Kidney glomerular epithelial cell (primary cell): ENCODE measurements at places on chromosomes 6 and 20.

GRCh38 chr20:14412065-14412681 lies 74.8 kb upstream of the FLRT3 start:
- DNase-seq: no peak

DNA sequence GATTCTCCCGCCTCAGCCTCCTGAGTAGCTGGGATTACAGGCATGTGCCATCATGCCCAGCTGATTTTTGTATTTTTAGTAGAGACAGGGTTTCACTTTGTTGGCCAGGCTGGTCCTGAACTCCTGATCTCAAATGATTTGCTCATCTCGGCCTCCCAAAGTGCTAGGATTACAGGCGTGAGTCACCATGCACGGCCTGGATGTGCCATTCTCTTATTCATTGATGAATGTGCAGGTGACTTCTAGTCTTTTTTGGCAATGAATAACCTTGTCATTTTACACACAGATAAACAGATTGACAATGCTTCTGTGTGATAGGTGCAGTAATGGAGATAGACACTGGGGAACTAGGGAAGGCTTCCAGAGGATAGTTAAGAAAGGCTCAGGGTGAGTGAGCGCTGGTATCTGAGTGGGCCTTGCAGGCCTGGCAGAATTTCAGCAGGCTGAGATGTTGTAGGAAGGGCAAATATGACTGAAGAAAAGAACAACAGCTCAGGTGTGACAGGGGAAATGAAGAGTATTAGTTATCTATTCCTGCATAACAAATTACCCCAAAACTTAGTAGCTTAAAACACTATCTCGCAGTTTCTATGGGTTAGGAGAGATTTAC lies 23.3 kb downstream of the PPARD start:
- no peak for DNase-seq

- DNase-seq: no peak
Measured at GRCh38 chr6:32617751-32618150, 19.5 kb upstream of the HLA-DQA1 start.

- no peak for DNase-seq
Measured at GRCh38 chr6:21451546-21452013, 142.0 kb upstream of the SOX4 start.

DNA sequence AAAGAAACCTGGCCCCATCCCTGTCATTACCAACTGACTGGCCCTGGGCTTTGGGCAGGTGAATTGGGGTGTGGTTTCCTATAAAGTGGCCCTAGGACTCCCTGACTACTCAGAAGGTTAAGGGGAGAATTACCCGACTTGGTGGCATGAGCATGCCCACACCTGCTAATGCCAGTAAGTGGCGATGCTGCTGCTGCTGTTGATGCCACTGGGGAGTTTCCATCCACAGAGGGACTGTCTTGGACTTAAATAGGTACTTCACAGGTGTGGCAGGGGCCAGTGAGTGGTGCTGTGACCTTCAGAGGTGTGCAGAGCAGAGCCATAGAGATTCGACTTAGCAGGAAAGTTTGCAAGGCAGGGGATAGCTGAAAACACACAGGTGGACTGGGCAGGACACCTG lies 32.6 kb upstream of the MDFI start:
- no peak for DNase-seq

GRCh38 chr6:1958257-1958656 lies 287.1 kb downstream of the GMDS start:
- DNase-seq: no peak

- DNase-seq: peak; percentile 44
Measured at GRCh38 chr20:53872081-53872541, 198.3 kb downstream of the BCAS1 start.

DNA sequence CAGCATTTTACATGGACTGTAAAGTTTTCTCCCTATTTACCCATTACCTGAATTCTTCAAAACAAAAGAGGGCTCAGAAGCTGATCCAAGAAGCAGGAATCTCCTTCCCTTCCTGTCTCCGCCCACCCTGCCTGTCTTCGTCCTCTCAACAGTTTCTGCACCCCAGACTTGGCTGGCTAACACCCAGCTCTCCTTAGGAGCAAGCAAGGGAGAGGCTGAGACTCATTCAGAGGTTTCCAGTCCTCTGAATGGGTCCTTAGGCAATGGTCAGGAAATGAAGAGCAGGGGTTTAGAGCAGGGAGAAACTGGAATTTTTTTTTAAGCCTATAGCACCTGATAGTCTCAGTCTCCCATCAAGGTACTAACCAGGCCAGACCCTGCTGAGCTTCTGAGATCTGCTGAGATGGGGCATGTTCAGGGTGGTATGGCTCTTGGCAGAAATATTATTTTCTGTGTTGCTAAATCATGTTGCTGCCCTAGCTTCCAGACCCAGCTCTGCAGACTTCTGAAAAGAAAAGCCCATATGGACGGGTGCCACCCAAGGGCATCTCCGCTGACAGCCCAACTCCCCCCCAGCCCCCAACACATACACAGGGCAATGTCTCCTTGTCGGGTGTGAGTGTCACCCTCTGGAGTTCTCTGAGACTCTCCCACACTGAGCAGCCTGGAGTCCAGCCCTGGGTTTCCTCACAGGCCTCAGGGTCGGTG lies 74.6 kb upstream of the CD93 start:
- no peak for DNase-seq

DNA sequence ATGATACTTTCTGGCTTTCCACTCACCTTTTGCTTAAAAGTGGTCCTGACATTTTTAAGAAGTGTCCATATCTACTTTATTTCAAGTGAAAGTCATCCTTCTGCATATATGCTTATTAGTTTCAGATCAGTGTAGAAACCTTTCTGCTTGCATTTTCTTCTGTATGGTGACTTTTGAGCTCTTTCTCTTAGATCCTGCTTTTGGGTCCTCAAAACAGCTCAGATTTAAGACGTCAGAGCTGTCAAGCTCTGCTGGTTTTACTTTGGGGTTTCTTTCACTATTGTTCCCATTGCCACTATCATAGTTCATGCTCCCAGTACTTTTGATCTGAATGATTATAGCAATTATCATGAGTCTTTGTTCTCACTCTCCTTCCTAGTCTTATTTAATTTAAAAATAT lies 41.7 kb downstream of the BCKDHB start:
- no peak for DNase-seq

- DNase-seq: no peak
Measured at GRCh38 chr20:43925215-43925614, 10.6 kb downstream of the TOX2 start.

DNA sequence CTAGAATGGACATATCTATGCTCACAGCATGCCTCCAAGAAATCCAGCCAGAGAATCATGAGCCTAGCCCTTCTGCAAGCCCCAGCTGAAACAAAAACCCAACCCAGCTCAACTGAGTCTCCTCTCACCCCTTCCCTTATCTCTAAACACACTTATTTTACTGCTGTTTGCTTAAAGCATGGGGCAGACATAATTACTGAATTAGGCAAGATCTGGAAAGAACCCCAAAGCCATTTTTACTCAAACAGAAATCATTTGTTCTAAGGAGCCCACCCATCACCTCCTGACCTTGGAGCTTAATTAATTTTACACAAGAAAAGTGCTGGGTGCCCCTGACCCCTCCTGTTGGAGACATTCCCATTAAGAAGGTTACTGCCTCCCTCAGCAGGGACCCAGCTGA lies 291.6 kb downstream of the MAFB start:
- DNase-seq: no peak

DNA sequence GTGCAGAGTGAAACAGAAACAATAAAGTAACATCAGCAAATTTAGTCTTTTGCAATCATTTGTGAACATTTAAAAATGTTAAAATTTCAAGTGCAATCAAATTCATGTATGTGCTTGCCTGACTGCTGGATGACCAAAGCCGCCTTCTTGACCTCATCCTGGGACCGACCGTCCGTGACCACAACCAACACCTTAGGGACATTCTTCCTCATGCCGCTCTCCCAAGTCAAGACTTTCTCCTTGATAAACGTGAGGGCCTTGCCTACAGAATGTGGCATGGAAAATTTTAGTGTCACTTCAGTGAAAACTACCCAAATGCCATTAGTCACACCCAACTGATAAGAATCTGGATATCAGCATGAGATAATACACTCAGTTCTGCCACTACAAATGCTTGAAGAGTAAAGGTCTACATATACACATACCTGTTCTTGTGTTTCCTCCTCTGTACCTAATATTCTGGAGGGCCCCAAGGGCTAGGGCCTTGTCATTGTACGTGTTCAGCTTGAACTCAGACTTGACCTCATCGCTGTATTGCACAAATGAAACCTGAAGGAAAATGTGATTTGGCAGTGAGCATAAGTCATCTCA lies 86.8 kb downstream of the COL12A1 start:
- no peak for DNase-seq

GRCh38 chr6:41722969-41723529 lies 12.4 kb downstream of the TFEB start:
- DNase-seq: no peak

- DNase-seq: no peak
Measured at GRCh38 chr6:41280381-41281057, 6.0 kb downstream of the TREM1 start.

DNA sequence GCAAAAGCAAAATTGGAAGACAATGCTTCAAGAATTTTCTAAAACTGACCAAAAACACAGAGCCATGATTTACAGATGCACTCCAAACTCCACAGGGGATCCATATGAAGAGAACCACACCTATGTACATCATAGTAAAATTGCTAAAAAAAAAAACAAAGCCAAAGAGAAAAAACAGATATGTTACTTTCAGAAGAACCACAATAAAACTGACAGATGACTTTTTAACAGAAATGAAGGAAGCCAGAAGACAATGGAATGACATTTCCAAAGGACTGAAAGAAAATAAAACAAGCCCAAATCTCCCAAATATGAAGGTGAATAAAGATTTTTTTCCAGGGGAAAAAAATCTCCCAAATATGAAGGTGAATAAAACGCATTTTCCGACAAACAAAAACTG lies 17.5 kb downstream of the TRERF1 start:
- DNase-seq: no peak

- no peak for DNase-seq
Measured at GRCh38 chr6:75501756-75502155, 8.2 kb upstream of the FILIP1 start.

GRCh38 chr6:124530926-124531325 lies 431.3 kb upstream of the RNF217 start:
- no peak for DNase-seq

DNA sequence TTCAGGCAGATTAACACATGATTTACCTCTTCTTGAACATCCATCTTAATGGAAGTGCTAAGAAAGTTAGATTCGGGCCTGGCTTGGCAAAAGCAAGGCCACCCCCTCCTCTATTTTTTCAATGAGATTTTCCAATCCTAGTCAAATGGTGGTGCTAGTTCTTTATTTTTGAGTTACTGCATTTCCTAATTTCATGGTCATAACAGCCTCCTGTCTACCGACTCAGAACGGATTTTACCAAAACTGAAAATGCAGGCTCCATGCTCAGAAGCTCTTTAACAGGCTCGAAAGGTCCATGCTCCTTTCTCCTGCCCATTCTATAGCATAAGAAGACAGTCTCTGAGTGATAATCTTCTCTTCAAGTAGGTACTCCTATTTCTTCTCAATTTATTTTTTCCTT lies 117.2 kb upstream of the ESR1 start:
- DNase-seq: no peak

- DNase-seq: no peak
Measured at GRCh38 chr6:167554854-167555253, 230.0 kb downstream of the TTLL2 start.

DNA sequence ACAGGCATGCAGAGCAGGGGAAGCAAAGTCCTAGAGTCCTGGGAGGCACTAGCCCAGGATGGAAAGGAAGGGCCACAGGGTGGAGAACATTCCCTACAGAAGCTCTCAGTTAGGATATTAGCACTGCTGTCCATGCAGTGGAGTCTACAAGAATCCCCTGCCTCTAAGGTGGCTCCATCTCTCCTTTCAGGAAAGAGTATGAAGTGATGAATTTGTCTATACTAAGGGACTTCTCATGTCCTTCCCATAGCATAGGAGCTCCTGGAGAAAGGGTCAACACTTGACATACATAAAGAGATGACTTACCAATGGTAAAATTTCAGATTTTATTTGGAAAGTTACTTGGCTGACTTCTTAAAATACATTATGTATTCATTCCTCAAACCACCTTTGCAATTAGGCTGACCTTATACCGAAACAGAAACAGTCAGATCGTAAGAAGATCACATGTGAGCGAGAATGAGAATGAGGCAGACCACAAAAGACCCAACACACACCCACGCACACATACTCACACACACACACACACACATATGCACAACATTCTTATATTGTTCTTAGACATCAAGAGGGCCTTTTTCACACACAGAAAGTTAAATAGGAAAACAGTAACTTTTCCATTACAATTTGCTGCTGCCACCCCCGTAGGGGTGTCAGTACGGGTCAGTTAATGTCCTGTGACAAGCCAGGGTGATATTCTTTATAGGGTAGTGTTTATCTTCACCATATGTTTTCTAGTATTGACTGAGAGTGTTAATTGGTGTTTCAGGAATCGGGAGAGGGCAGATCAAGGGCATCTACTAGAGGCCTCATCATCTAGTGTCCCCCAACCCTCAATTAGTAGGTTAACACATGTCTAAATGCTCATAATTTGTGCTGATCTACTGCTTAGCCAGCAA lies 159.4 kb downstream of the FAXC start:
- DNase-seq: no peak

DNA sequence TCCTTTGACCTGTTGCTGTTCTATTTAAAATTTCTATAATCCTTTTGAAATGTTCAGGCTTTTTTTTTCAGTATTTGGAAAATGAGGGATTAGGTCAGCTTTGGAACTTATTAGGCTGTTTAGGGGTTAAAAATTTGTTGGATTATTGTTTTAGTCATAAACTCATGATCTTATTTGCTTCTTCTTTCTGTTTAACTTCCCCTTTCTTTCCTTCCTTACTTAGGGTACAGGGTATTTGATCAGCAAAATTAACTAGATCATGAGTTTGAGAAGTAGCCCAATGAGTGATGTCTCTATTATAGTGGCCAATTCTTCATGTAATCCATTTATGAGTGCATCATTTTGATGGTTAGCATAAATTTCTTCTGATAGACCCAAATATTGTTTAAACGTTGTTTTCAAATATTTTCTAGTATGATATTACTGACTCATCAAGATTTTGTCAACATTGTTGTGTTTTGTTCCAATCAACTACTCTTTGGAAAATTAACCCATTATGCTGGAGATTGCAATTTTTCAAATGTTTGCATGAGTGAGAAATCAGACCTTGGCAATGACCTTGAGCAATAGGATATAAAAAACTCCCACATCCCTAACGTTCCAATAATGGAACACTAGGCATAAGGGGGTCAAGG lies 94.4 kb downstream of the OTOR start:
- DNase-seq: no peak

GRCh38 chr6:37477656-37478435 lies 21.8 kb downstream of the CCDC167 start:
- no peak for DNase-seq

- DNase-seq: no peak
Measured at GRCh38 chr6:52381249-52381648, 19.3 kb downstream of the PAQR8 start.

DNA sequence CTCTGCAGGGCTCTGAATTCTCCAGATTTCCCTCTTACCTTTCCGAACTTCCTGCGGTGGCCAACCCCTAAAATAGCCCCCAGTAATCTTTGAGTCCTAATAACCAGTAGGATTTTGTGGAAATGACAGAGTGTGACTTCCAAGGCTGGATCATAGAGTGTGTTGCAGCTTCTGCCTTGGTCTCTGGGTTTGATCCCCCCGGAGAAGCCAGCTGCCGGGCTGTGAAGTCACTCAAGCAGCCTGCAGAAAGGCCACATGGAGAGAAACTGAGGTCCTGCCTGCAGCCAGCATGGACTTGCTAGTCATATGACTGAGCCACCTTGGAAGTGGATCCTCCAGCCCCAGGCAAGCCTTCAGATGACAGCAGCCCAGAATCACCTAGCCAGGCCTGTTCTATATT lies 46.3 kb upstream of the SCRT2 start:
- no peak for DNase-seq
